PC-3 (cell line): ENCODE measurements at places on chromosomes 12 and 14. TPM values are rescaled to one million over a fixed set of nuclear protein-coding genes. Genes with fewer than 3 reads are reported as not detected.

BAZ1A gene
- 24.7 and 30.6 TPM in 2 replicates for total RNA-seq

MUCL1 gene
- not detected in 2 replicates for total RNA-seq

DNA sequence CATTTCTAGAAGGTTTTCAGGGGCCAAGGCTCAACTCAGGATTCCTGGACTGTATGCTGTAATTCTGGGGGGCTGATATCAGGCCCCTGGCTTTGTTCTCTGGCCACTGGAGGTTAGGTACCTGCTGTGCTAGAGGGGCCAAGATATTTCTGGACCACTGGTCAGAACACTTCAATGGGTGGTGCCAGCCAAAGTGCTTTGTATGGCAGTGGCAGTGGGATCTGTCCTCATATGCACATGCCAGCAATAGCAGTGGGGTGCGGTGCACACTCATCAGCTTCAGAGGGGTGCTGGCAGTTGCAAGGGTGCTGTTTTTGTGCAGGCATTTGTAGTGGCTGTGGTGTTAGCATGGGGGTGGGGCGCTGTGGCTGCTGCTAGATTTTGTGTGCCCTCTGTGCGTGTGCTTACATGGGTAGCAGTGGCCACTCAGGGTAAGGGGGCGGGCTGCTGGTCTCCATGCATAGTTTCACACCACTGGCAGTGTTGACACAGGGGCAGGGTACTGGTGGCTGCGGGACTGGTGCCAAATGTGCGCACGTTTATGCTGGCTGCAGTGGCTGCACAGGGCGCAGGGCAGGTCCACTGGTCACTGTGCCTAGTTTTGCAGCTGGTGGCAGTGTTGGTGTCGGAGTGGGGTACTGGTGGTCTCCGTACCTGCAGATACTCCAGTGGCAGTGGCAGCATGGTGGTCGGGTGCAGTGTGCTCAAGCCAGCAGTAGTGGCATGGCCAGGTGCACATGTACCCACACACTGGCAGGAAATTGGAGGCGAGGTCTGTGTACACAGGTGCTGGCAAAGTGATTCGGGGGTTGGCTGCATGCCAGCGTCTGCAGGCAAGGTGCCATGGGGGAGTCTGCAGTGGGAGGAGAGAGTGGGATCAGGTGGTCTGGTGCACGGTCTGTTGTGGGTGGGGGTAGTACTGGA is 12.6 kb downstream of the NOPCHAP1 start:
- DNase-seq = no peak

DNA sequence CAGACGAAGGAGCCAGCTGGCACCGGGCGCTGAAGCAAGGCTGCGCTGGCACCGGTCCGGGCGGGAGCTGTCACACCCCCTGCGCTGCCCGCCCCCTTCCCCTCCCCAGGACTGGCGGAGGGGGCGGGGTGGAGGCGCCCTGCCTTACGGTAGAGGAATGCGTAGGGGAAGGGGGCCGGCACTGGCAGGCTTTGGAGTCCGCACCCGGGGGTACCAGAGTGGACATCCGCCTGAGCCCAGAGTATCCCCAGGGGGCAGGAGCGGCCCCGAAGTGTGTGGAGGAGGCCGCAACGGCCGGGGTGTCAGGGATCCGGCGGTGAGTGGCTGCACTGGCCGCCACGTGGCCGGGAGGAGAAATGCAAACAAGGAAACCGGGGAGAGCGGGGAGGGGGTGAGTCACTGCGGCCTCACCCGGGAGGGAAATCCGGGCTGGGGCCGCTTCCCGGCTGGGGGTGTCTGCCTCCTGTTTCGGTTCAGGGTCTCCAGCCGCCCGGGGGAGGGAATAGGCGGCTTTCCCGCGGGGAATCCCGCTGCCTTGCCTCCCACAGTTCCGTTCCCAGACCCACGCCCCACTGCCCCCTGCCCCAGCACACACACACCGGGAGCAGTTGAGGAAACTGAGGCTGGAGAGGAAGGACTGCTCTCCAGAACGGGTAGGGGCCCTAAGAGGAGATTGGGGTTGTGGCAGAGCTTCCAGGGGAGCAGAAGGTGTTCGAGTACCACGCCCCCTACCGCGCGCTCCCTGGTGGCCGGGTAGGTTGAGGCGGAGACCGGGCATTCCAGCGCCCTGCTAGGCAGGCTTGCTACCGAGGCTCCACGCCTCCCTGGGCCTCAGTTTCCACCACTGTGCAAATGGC is at the start of gene RAPGEF3:
TSS of gene RAPGEF3 (minus strand) at position 47 of the 857 bp plus-strand sequence. CDS start 324 bp downstream, outside the sequence.
- peak; percentile 87 for DNase-seq
